CD8-positive, alpha-beta memory T cell (primary cell): ENCODE measurements at places on chromosomes 12 and 14. TPM values are rescaled to one million over a fixed set of nuclear protein-coding genes. Genes with fewer than 3 reads are reported as not detected.

GRCh38 chr12:1007276-1007675 is 16.3 kb downstream of the ERC1 start:
- no peak for DNase-seq

DNA sequence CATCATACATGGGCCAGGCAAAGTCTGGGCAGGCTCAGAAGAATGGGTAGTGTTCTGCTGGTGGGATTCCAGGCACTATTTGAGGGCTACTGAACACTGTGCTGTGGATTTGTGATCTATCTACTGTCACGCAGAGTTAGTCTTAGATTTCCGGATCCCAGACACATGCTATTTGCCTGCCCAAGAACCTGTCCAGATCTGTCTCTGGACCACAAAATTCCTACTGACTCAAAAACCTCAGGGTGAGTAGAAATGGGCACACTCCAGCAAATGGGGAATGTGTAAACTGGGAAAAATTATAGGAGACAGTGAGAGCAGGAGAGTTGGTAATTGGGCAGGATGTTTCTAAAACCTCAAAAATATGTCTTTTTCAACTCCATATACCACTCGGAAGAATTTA is 129.9 kb downstream of the GALC start:
- DNase-seq: no peak

DNA sequence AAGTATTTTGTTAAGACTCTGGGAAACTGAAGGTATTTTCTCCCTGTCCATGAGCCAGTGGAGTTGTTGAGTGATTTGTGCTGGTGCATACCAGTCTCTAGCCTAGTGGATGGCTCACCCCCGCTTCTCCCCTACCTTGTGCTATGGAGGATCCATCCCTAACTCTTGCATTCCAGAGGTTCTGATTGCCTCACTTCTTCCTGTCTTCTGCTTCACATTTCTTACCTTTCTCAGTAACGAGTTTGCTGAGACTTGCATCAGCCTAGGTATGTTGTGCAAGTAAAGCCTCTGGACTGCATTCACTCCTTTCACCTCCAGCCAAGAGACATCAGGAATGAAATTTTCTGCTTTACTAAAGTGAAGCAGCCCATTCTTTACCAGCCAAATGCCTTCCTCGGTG is 391.6 kb downstream of the ZFP36L1 start:
- DNase-seq: no peak

DNA sequence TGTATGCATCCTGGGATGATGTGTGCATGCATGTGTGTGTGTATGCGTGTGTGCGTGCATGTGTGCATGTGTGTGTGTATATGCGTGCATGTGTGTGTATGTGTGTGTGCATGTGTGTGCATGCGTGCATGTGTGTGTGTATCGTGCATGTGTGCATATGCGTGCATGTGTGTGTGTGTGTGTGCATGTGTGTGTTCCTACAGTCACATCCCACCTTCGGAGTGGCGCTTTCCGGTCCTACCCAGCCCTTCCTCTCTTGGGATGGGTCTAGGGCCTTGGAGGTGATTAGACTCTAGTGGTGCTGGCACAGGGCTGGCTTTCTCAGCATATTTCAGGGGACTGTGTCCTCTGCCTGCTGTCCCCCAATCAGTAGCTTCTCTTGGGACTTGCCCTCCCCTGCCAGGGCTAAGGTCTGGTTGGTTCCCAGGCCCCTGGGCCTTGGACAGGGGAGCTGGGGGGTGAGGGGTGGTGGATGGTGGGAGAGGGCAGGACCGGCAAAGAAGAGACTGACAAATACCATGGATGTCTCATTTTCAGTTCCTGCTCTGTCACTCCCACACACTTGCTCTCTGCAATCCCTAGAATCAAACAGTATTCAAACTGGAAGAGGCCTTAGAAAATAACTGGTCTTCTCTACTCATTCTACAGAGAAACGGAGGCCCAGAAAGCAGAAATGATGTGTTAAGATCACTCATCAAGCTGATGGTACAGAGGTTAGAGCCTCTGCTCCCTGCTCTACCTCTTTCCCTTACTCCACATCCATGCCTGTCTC is 21.9 kb upstream of the FAIM2 start:
- no peak for DNase-seq

DNA sequence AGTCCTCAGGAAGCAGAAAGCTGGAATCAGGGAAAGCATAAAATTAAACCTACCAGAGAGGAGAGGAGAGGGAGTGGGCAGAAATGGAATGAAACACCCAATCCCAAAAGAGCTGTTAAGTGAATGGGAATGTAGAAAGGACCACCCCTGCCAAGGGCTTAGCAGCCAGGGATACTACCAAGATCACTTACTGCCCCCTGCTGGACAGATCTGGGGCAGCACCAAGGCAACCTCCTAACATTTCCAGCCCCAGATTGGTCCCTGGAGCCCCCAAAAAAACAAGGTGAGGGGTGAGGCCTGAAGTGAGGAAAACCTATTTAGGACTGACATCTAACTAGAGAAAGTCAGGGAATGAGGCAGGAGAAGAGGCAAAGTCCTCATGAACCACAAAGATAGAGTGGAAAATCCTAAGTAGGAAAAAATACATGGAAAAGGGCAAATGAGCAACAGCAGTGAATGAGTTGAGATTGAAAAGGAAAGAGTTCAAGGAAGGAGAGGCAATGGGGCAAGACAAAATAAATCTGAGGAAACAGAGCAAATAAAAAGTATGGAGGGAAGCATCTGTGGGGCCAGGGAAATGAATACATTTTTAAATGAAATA is 11.2 kb upstream of the FKBP11 start:
- DNase-seq: peak; percentile 82

DNA sequence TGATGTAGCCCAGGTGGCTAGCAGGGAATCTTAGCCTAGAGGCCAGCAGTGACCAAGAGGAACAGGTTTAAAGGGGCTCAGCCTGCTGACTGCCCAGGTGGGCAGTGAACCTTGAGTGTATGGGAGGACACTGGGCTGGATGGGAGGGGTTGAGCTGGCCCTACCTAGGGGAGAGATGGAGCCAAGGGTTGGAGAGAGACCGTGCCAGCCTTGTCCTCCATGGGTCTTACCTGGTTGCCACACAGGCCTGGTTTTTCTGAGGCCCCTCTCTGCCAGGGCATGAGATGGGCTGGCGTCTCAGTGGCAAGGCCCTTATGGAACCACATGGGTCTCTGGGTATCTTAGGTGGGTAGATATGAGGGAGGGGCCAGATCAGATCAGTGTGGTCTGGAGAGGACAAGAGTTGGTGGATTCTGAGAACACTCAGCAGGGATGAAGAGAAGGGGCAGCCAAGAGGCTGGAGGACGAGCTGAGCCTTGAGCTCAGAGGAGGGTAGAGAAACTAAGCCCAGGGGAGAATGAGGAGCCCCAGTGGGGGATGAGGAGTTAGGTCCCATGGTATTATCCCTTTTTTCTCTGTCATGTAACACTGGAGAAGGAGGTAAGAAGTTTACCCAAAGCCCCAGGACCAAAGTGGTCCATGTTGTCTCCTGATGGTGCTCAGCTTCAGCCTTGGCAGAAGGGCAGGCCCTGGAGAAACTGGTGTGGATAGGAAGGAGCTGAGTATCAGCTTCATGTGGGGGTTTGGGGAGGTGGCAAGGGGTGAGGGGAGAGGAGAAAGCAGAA is 3.7 kb downstream of the GZMB start:
- DNase-seq: no peak

- no peak for DNase-seq
Measured at GRCh38 chr12:4439736-4440135, 5.9 kb downstream of the FGF6 start.

GRCh38 chr14:102901633-102902032 is 20.8 kb upstream of the AMN start:
- no peak for DNase-seq

BDKRB1 gene
- not detected for total RNA-seq

TAS2R31 gene
- total RNA-seq: 1.3 TPM

DNA sequence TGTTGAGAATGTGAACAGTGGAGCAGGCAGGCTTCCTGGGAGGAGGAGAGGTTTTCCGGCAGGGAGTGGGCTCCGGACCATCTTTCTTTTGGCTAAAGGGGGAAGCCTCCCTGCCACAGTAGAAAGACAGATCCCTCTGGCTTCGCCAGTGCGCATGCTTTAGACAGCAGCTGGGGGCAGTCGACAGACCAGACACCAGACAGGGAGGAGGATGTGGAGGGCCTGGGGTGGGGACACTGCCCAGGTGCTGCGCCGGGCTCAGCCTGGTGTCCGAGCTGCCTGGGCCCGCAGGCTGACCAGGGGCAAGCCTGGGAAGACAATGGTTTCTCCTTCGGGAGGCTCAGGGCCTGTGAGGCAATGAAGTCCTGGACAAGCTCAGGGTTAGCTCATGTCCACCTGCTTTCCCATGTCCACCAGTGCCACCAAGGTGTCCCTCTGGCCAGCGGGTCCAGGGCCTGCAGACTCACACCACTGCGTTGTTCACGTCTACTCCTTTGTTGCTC is 67.3 kb downstream of the PRIMA1 start:
- DNase-seq: no peak

DNA sequence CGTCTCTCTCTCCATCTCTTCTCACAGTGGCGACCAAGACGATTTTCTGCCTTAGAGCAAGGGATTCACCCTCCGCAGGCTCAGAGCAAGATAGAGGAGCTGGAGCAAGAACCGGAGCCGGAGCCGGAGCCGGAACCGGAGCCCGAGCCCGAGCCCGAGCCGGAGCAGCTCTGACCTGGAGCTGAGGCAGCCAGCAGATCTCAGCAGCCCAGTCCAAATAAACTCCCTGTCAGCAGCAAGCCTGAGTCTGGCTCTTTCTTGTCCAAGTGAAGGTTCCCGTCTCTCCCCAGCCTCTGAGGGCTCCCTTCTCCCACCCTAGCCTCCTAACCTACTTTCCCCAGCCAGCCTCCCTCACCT is 5.9 kb downstream of the LAG3 start:
- no peak for DNase-seq

EID3 gene
- 7.7 TPM for total RNA-seq

SERPINA3 gene
- not detected for total RNA-seq

- DNase-seq: peak; percentile 87
Measured at GRCh38 chr12:110280779-110281548, at the start of gene ATP2A2. Gene ATP2A2 (plus strand): TSS chr12:110281247. CDS start chr12:110281790, 543 bp downstream.

GRCh38 chr12:32159925-32160324 is 53.3 kb downstream of the BICD1 start:
- DNase-seq: peak; percentile 0

DNA sequence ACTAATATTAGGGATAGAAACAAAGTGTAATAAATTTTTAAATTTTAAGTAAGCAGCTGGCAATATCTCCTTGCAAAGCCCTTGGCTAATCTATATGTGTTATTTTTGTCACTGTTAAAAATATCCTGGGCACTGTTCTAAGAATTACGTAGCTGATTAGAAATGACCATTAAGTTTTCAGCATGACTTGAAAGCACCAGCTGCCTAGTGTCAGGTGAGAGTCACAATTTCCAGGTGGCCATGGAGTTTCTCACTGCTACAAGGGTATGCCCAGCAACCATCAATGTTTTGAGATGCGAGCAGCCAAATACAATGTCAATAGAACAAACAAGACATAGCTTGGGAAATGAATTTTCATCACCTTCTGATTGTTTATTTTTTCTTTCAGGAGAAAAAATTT is 23.3 kb upstream of the GYS2 start:
- no peak for DNase-seq

RIPK3 gene
- total RNA-seq: 12.5 TPM

SLC25A47 gene
- not detected for total RNA-seq

DNA sequence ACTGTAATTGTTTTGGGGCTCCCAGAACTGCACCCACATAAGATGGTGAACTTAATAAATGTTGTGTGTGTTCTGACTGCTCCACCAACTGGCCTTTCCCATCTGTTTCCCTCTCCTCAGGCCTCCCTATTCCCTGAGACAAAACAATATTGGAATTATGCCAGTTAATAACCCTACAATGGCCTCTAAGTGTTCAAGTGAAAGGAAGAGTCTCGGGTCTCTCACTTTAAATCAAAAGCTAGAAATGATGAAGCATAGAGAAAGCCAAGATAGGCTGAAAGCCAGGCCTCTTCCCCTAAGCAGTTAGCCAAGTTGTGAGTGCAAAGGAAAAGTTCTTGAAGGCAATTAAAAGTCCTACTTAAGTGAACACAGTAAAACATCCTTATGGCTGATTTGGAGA is 13.4 kb downstream of the ACOT6 start:
- no peak for DNase-seq

SLC25A21 gene
- total RNA-seq: not detected

DNA sequence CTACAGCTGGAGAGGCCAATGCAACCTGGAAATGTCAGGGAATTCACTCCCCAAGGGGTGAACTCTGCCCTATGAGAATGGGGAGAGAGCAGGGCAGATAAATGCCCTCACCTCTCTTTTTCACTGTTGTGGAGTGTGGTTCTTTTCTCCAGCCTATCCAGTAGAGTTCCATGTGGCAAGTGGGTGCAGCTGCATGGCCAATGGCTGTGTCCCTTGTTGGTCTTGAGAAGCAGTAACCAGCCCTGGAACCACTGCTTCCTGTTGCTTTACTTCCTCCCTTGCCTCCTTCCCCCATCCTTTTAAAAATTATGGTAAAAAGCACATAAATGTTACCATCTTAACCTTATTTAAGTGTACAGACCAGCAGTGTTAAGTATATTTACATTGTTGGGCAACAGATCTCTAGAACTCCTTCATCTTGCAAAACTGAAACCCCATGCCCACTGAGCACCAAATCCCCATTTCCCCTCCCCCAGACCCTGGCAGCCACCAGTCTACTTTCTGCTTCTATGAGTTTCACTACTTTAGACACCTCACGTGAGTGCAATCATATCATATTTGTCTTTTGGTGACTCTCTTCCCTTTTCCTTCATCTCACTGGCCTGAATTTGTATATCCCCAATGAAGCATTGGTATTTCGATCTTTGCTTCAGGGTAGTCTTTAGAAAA is 77.0 kb upstream of the GRIP1 start:
- DNase-seq: no peak

GRCh38 chr12:127861406-127861805 is 405.6 kb upstream of the TMEM132C start:
- DNase-seq: no peak

DNA sequence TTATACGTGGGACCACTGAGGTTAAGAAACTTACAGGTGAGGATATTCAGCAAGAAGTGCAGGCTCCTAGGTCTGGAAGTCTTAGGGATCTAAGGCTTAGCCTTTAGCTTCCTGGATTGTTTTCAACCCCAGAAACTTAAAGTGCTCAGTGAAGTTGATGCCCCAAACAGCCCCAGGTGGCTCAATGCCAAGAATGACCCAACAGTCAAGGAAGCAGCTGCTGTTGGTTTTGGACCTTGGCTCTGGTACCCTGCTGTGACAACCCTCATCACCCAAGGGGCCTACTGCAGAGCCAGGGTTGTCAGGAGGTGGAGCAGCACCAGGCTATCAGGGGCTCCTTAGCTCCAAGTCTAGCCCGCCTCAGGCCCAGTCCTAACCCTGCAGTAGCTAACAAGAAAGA is 36.8 kb downstream of the VDR start:
- no peak for DNase-seq

- peak; percentile 49 for DNase-seq
Measured at GRCh38 chr14:91303091-91303923, 58.8 kb upstream of the GPR68 start.

C12orf56 gene
- not detected for total RNA-seq

- no peak for DNase-seq
Measured at GRCh38 chr14:99038431-99038820, 233.6 kb downstream of the BCL11B start.

GRCh38 chr14:104826861-104827176 is 25.9 kb downstream of the ZBTB42 start:
- DNase-seq: no peak
